Large intestine (tissue), 12 donors: ENCODE measurements at places on chromosomes 11 and 22.

- peak; percentile 59 for DNase-seq
Observed at GRCh38 chr11:83292709-83293456, 6.7 kb upstream of the CCDC90B start.

GRCh38 chr11:69123593-69124545 lies 31.9 kb upstream of the SMIM38 start:
- no peak for DNase-seq

DNA sequence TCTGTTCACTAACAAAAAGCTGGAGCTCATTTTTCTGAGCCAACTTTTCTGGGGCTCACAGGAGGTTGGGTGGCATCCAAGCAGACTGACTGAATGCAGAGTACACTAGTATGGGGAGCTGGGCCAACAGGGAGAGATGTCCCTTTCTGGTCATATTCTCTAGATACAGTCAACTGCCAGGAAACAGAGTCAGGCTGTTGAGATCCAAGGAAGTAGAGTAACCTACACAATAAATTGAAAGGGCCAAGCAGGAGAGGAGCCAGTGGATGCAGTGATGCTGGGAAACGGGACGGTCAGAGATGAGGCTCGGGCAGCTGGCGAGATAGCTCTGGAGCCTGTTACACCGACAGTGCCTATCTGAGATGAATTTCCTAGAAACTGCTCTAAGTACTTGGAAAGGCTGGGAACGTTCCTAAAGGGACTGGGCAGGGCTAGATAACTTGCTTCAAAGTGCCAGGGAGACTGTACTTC lies 71.1 kb downstream of the LARGE2 start:
- peak; percentile 35 for DNase-seq

- DNase-seq: peak; percentile 45
Observed at GRCh38 chr22:22955866-22956535, 68.4 kb downstream of the IGLL5 start.

GRCh38 chr22:28883657-28883916 lies 215 bp downstream of the ZNRF3 start:
- DNase-seq: no peak

- no peak for DNase-seq
Observed at GRCh38 chr11:15341587-15341986, 226.9 kb downstream of the INSC start.

GRCh38 chr22:45867118-45867905 lies 109.7 kb downstream of the WNT7B start:
- DNase-seq: no peak

- no peak for DNase-seq
Observed at GRCh38 chr11:72781063-72781312, 12.9 kb downstream of the STARD10 start.

GRCh38 chr11:69691463-69691862 lies 12.4 kb downstream of the FGF19 start:
- no peak for DNase-seq

DNA sequence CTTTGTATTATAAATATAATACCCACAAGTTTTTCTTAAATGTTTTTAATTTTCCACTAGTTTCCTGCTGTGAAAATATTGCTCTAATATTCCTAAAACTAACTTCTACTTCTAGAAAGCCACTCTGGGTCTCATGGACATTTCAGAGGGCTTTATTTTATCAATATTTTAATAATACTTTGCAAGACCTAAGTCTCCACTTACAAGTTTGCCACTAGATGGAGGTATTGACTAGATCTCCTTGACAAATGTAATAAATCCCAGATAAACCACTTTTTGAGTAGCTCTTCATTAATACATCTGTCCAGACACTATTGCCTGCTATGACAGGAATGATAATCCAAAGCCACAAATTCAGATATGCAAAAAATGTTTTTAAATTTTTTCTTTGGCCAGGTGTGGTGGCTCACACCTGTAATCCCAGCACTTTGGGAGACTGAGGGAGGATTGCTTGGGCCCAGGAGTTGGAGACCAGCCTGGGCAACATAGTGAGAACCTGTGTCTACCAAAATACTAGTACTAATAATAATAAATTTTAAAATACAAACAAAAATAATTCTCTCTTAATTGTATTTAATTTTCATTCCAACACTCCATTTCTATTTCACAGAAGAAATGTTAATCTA lies 3.5 kb upstream of the ACAT1 start:
- peak; percentile 11 for DNase-seq

- no peak for DNase-seq
Observed at GRCh38 chr22:48444320-48445112, 1383.2 kb downstream of the BRD1 start.

DNA sequence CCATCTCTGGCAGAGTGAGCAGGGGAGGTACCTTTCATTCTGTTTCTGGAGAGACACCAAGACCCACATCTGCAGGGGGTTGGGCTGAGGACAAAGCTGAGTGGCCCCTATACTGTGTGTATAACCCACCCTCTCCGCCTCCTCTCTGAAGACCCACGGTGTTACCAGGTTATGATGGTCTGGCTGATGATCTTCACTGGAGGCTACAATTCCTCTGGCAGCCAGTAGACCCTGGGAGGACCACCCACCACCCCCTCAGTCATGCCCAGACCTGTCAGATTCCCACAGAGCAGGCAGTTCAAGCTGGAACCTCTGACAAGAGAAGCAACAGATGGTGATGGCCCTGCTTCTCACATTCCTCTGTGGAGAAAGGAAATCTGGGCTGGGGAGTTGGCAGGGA lies 11.4 kb upstream of the KCNJ1 start:
- no peak for DNase-seq
